ENCODE measurements at places on chromosomes 11 and 22.

GRCh38 chr11:69915151-69915500 is 95.9 kb upstream of the FGF3 start:
- H3K27ac ChIP-seq, result no peak overlapping the region
- DNase-seq, result no peak
- H3K27me3 ChIP-seq, result peaks cover 16% of the 10 kb centered on the region
- no peaks in the 10 kb centered on the region for H3K36me3 ChIP-seq
- H3K4me3 ChIP-seq, result no peak overlapping the region
- no peaks in the 10 kb centered on the region for H3K4me1 ChIP-seq

DNA sequence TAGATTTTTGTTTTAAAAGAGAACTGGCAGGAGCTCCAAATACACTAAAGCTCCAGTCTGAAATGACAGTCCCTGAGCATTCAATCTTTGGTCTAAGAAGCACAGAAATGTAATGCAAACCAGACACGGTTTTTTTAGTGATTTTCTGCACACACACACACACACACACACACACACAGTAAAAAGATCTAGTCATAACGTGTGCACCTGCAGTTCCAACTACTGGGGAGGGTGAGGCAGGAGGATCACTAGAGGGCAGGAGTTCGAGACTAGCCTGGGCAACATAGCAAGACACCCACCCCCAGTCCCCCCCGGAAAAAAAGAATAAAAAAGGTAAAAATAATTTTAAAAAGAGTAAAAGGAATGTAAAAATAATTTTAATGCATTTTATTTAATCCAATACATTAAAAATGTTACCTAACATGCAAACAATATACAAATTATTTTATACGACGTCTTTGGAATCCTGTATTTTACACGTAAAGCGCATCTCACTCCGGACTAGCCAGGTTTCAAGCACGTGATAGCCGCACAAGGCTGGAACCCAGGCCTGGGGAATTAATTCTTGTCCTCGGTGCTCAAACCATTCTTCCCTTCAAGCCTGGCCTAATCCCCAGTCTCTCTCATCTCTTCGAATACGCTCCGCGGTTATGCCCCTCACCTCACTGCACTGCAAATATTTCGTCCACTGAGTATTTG is 762 bp upstream of the TBC1D22A start:
- no peaks in the 10 kb centered on the region for H3K36me3 ChIP-seq
- no peaks in the 10 kb centered on the region for H3K27me3 ChIP-seq
- peaks cover 9% of the 10 kb centered on the region for H3K4me1 ChIP-seq
- no peak for DNase-seq
- H3K27ac ChIP-seq, result peak overlapping the region; percentile 97

- no peaks in the 10 kb centered on the region for H3K4me1 ChIP-seq
- no peak for DNase-seq
- H3K4me3 ChIP-seq, result no peak overlapping the region
- no peaks in the 10 kb centered on the region for H3K27me3 ChIP-seq
- no peak overlapping the region for H3K27ac ChIP-seq
Observed at GRCh38 chr11:116980136-116980793, 118.0 kb downstream of the SIK3 start.

DNA sequence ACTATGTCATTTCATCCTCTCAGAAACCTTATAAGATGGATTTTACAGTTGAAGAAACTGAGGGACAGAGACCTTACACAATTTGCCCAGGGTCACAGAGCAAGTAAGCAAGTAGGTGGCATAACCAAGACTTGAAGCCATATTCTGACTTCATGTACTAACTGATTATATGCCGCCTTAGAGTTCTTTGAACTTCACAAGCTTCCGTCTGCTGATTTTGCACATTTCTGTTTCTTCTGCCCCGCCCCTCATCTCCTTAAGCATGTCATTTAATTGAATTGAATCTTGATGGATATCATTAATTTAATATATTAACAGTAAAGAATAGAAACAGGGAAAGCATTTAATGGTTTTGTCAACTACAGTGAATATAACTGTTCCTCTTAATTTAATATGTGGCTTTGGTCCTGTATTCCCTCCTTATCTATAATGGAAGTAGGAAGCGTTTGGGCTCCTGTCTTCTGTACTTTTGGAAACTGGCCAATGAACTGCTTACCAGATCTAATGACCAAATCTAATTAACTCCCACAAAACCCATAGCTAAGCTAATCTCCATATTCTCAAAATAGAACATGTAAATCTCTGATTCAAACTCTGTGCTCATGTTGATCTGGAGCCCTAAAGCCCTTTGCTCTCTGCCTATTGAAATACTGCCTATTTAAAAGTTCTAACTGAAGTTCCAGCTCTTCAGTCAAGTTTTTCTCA is 30.4 kb downstream of the SIK2 start:
- no peaks in the 10 kb centered on the region for H3K27me3 ChIP-seq
- peak overlapping the region; percentile 6 for H3K27ac ChIP-seq
- no peak overlapping the region for H3K4me3 ChIP-seq
- peaks cover 7% of the 10 kb centered on the region for H3K36me3 ChIP-seq
- no peak for DNase-seq

DNA sequence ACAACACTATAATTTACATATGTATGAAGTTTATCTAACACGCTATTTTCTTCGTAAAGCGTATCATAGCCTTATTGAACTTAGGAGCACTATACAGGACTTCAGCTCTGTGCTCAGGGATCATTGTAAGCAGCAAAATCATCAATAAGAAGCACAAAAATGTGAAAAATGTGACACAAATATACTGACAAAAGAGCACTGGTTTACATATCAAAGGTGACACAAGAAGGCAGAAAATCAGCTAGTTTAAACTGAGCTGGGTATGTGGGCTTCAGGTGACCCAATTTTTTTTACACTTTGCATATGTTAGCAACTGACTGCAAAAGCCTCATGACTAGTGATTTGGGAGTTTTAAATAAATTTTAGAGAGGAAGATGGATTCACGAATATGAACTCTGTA is 215.2 kb upstream of the CHORDC1 start:
- DNase-seq, result no peak
- no peak overlapping the region for H3K4me3 ChIP-seq
- H3K36me3 ChIP-seq, result no peaks in the 10 kb centered on the region
- no peak overlapping the region for H3K27ac ChIP-seq
- H3K4me1 ChIP-seq, result peaks cover 19% of the 10 kb centered on the region

DNA sequence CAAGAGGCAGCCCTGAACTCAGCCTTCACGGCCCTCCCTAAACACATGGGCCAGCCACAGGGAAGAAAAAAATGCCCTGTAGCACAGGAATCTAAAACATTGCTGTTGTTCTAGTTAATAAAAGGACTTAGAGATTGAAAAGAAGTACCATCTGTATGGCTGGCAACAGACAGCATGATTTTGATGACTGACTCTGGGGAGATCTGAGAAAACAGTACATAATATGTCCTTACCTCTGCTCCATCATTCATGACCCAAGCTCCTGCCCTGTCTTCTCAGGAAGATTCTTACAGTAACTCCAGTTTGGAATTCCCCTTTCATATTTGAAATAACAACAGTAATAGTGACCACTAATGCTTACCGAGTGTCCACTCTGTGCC is 244.2 kb downstream of the ETS1 start:
- H3K27ac ChIP-seq, result no peak overlapping the region
- H3K4me1 ChIP-seq, result peaks cover 6% of the 10 kb centered on the region
- no peak overlapping the region for H3K4me3 ChIP-seq
- DNase-seq, result no peak

Data from cardiac muscle cell (in vitro differentiated cells and primary cell).